ENCODE measurements at places on chromosomes 11 and 22. TPM values are rescaled to one million over a fixed set of nuclear protein-coding genes. Genes with fewer than 3 reads are reported as not detected.

OR52K1 gene
- total RNA-seq = not detected

BTG4 gene
- not detected for total RNA-seq

TRPM5 gene
- not detected for total RNA-seq

GRCh38 chr11:120182790-120183491 is 27.9 kb upstream of the OAF start:
- DNase-seq = peak; percentile 51

- no peak for DNase-seq
Measured at GRCh38 chr22:33007485-33007884, 50.7 kb downstream of the SYN3 start.

DNA sequence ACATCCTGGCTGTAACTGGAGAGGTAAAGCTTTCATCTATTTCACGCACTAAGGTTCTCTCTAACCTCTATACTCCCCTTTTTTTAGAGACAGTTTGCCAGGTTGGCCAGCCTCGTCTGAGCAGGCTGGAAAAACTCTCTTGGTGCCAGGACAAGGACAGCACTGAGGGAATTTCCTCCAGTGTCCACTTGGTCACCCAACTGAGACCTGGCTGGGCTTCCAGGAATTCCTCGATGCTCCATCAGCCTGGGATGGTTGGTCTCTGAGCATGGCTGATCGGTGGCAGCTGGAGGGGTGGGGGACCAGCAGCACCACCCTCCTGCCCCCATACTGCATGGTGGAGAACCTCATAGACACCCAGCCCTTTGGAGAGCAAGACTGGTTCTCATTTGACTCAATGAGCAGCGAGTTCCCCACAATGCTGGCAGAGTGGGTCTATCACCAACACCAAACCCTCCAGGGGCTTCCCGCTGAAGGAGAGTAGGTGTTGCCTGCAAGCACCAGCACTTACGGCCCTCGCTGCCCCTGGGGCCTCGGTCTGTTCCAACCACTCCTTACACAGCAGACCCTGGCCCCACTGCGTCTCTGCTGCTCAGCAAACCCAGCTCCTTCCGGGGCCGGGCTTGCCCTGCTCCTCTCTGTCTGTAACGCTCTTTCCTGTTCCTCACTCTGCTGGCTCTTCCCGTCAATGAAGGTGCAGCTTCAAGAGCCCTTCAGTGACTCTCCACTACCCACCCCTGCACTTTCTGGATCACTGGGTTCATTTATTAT is 122.2 kb downstream of the ST3GAL4 start:
- no peak for DNase-seq

- DNase-seq = no peak
Measured at GRCh38 chr11:2530855-2531200, 86.0 kb downstream of the KCNQ1 start.

- no peak for DNase-seq
Measured at GRCh38 chr11:75996523-75997442, 181.8 kb downstream of the UVRAG start.

DNA sequence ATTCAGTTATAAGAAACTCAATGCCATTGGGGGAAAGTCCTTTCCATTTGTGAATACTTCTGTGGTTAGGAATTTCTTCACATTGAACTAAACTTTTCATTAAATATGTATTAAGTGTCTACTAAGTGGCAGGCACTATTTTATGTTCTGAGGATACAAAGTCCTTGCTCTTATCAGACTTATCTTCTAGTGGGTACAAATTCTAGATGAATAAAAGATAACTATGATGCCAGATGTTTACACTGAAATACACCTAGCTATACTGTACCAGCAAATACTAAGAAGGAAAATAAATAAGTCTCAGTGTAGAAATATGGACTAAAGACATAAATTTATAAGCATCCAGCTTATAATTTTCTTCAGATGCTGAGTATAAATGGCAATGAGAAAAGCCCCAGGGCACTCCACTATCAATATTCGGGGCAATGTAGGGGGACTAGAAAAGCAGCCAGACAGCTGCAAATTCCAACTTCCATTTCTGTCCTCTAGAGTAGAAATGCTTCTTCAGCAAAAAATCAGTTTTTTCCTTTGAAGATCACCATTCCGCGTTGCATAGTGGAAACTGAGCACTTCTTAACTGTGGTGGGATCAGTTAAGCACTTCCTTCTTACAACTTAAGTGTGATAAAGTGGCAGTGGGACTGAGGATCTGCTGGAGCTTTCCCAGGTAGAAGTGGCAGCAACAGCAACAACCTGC is 11.8 kb upstream of the BIRC3 start:
- DNase-seq = no peak

DNA sequence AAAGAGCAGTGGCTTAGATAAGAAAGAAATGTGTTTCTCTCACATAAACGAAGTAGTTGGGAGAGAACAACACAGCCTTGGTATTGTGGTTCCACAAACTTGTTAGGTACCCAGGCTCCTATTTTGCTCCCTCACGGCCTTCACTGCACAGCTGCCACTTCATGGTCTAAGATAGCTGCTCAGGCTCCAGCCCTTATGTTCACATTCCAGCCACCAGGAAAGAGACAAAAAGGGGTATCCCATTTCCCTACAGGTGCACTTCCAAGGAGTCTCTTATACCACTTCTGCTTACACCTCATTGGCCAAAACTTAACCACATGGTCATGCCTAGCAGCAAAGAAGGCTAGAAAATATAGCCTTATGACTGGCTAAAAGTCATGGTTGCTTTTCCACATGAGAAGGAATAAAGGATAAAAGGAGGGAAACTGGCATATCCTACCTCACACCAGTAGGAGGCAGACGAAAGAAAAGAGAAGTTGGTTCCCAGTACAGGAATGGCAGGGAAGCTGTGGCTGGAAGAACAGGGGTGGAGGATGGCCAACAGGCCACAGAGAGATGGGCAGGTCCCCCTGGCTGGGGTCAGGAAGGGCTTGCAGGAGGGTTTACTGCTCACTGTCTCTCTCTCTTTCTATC is 5.4 kb upstream of the HDHD5 start:
- DNase-seq = no peak

All from MG63 (cell line).